ENCODE measurements at places on chromosomes 7 and 10. TPM values are rescaled to one million over a fixed set of nuclear protein-coding genes. Genes with fewer than 3 reads are reported as not detected.

DNA sequence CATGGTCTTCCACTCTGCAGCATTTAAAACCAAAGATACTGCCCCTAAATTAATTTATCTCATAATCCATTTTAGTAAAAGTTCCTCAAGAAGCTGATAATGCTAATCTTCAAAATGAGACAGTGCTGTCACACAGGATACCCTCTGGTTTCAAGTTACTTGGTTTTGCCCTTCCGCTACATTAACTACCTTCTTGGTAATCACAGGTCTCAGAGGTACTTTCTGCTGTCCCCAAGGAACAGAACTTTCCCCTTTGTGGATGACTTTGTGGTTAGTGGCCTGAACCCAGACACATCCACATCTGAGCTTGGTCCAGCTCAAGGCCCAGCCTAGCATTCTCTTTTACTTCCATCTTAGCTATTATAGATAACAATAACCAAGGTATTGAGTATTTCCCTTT lies 88.8 kb upstream of the TMEM26 start:
- DNase-seq, result no peak

Gene KNDC1
- 6.6 TPM for polyA plus RNA-seq

DNA sequence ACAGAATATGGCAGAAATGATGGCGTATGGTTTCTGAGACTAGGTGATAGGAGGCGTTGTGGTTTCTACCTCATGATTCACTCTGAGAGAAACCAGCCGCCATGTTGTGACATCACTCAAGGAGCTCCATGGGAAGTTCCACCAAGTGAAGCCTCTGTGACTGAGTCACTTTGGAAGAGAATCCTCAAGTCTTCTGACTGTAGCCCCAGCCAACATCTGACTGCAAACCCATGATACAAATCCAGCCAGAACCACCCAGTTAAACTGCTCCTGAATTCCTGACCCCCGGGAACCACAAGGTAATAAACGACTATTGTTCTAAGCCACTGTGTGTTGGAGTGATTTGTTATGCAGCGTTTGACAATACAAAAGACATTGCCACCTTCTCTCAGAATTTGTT lies 91.1 kb upstream of the CARD11 start:
- DNase-seq, result no peak

DNA sequence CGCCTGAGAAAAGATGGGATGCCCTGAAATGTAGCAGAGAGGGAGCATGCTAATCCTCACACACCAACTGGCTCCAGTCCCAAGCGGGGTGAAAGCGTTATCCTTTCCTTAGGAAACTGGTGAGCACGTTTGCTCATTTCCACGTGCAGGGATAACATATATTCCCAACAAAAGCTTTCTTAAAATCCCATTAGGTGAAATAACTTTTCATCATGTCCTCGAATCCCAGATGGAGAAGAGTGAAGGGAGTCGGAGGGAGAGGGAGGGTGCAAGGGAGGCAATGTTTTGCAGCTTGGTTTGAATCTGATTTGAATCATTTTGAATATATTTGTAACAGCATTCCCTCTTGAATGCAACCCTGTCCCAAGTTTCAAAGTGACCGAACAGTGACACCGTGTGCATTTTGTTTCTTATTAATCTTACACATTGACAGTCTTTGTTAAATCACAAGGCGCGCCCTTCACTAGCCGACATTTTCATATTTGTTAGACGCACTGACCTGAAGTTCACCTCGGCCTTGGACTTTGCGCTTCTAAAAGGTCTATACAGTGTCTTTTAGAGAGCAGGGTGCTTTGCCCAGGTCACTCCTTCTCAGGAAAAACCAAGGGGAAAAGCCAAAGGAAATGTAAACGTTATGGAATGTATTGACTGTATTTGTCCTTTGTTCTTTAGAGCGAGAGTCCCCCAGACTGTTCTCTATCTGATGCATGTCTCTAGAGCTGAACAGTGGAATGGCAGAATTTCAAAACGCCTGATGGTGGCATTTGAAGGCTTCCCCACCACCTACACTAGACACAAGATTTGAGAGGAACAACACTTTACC lies 3.1 kb upstream of the HOXA4 start:
- DNase-seq, result no peak

DNA sequence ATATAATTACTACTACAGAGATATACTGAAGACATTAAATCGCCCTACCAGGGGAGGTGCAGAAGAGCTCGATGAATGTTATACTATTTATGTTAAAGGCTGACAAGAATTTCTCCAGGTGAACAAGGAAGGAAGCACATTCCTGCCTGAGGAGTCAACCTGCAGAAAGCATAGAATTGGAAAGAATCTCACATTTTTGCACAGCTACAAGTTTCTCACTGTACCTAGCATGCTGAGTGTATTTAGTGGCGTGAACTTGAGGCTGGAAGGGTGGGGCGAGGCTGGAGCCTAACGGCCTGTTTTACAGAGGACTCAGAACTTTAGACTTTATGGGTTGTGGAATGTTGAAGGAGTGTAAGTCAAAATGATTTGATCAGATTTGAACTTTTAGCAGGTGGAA lies 373.6 kb upstream of the LRGUK start:
- DNase-seq, result no peak

- no peak for DNase-seq
These were observed 34.4 kb downstream of the VSTM4 start for GRCh38 chr10:49080965-49081364.

Gene ANKRD1
- polyA plus RNA-seq, result 143 TPM

GRCh38 chr10:69376662-69377061 lies 40.1 kb downstream of the TACR2 start:
- DNase-seq, result no peak

GRCh38 chr7:129665013-129665401 lies 53.5 kb downstream of the NRF1 start:
- DNase-seq, result no peak

DNA sequence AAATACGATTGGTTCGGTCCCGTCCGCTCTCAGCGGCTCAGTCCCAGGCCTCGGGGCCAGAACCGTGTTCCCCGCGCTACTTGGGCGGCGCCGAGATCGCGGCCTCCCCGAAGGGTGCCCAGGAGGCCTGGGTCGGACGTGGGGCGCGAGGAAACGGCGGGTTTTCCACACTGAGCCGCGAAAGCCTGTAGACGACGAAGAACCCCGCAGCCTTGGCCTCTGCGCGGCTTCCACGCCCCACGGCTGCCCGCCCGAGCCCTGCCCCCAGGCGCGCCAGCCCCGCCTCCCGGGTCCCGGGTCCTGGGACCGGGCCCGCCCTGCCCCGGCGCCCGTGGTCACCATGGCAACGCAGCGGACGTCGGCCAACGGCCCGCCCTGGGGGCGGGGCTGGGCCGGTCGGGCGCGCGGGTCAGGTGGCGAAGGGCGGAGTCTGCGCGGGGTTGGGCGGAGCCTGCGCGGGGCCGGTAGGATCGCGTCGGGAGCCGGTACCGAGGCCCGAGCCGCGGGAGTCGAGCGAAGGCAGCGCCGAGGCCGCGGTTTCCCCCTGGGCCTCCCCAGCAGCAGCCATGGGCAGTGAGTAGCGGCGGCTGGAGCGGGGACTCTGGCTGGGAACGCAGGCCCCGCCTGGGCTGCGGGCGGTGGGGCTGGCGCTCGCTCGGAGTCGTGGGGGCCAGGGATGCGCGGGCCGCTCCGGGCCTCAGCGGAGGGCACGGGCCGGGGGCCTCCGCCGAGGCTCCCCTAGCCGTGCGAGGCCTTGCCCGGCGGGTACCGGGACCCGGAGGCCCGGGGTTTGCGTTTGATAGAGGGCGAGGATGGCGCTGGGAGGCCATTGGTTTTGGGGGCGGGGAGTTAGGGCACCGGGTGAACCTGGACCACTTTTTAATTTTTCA lies at the start of gene SEC61A2:
TSS of gene SEC61A2 (plus strand) at position 456 of the 890 bp plus-strand sequence. CDS start at position 567, 111 bp downstream.
- peak; percentile 72 for DNase-seq

DNA sequence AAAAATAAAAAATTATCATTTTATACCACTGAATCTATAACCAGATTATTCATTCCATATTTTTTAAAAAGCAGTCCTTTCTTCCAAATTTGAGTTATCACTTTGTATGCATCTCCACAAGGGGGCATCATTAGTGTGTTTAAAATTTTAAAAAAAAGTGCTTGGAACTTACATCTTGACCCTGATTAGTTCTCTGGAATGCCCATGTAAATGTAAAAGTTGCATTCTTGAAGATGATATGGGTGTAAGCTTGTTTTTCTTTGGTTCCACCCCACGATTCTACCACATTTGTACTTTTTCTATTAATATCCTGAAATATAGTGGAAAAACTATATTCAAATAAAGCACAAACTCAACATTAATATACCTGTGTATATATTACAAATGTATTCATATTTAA lies 144.9 kb downstream of the ELAPOR2 start:
- DNase-seq, result no peak

All from forelimb muscle (tissue), 1 donor.